ENCODE measurements at places on chromosomes 4 and X.

- no peak for DNase-seq
These were observed 42.5 kb upstream of the MXD4 start for GRCh38 chr4:2304321-2304876.

DNA sequence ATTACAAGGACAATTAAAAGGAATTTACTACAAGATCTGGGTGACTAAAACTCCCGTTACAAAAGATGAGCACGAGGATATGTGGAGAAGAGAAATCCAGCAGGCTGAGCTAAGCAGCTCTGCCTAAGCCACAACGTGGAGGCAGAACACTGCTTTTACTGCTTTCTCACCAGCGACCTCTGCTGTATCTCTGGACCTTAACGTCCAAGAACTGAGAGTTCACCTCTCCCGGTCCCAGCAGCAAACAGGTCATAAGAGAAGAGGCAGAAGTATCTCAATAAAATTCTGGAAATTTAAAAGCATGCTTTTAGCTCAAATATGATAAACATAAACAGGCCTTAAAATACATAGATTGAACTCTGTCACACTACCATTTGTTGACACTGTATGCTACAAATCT is 81.0 kb downstream of the ADGRA3 start:
- DNase-seq, result peak; percentile 36

DNA sequence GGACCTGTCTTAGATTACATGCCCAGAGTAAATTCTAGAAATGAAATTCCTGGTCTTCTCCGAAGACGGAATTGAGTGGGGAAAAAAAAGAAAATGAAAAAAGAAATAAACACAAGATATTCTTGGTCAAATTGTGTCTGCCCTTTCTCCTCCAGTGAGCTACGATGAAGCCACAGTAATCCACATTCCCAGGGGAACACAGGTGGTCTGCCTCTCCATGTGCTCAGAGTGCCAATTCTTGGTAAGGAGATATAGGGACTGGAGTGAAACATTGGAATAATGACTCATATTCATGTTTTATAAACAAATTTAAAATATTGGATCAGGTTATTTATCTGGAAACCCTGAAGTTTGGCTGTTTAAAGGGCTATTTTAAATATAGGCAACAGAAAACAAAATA is 54.2 kb upstream of the MGST2 start:
- no peak for DNase-seq

- no peak for DNase-seq
These were observed 25.3 kb downstream of the HOPX start for GRCh38 chr4:56655627-56656345.

DNA sequence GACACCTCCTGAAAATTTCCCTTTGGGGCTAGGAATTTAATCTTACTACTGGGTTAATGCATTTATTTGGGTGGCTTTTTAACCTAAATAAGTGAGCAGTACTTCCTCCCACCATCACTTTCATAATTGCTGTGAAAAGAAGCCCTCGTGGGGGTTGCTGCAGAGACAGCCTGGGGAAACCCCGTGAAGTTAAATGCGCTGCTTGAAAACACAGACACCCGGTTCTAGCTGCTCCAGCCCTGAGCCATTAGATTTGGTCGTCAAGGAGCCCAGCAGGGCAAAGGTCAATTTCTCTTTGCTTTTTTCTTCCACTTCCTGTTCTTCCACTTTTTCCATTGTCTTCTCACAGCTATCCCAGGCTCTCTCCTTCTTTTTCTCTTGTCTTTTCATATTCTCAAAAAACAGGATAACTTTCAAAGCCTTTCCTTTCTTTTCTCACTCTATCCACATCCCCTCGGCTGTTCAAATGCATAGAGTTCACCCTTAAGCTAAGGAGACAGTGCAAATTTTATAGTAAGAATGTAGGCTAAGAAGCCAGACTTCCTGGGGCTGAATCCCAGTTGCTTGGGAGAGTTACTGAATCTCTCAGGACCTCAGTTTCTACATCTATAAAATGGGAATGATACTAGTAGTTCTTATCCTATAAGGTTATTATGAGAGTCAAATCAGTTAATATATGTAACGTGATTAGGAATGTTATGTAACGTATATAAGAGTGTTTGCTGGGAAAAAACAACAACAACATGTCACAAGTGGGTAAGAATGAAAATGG is 91.5 kb upstream of the ZNF827 start:
- no peak for DNase-seq

DNA sequence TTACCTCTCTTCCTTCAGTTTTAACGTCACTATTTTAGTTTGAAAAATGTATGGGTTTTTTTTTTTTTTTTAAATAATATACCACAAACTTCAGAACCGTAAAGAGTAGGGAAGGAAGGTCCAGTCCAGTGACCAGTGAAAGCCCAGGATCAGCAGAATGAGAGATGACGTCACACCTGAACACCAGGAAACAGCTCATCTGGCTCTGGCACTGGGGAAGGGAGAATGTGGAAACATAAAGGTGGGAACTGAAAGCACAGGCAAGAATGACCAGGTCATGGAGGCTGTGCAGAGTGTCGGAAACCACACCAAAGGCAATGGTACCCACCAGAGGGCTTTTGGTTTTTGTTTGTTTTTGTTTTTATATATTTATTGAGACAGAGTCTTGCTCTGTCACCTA is 141.2 kb downstream of the DHX15 start:
- DNase-seq, result no peak

DNA sequence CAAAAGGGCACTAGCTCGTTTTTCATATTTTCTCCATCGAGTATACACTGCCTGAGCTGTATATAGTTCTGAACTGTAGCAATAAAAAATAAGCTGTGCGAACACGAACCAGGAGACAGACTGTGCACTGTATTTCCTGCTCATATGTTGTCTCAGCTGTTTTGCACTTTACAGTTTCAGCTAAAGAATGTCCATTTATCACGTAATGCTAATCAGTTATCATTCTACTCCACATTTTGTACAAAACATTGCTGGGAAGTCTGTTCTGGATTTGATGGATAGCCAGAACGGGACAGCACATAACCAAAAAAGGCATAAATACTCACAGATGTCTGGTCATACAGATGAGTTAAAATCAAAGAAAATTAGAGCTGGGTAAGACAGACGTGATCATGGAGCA is 315.5 kb upstream of the ADGRL3 start:
- DNase-seq, result no peak

DNA sequence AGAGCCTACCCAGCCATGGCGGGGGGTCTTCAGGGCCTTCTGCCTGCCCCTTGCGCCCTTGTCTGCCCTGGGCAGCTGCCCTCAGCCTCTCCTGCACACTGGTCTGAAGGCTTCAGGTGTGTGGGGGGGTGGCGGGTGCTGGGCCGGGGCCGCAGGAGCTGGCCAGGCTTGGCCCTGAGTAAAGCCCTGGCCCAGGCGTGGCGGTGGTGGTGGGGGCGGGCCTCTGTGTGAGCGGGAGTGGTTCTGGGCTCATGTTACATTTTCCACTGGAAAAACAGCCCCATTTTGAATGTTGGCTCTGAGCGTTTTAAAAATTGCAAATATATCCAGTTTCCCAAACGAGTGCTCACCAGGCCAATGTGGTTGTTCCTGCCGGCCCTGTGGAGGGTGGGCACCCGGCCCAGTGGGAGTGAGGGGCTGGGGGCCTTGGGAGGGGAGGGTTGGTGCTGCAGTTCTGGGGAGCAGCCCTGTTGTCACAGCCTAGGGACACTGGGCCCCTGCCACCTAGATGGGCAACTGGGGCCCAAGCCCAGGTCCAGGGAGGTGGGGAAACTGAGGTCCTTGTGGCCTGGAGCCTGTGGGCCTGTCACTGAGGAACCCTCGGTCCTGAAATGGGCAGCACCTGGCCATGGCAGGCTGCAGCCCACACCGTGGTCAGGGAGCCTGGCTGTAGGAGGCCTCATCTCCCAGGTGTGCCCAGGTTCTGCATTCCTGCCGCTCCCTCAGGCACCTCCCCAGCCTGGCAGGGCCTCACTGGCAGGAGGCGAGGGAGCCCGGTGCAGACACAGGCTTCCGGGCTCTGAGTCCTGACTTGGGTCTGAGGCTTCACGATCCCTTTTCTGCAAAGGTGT is 28.3 kb downstream of the FGFRL1 start:
- no peak for DNase-seq

- DNase-seq, result no peak
These were observed 418.2 kb downstream of the STIM2 start for GRCh38 chr4:27278615-27279375.

- no peak for DNase-seq
These were observed 137.8 kb downstream of the FBXW7 start for GRCh38 chr4:152398060-152398459.

DNA sequence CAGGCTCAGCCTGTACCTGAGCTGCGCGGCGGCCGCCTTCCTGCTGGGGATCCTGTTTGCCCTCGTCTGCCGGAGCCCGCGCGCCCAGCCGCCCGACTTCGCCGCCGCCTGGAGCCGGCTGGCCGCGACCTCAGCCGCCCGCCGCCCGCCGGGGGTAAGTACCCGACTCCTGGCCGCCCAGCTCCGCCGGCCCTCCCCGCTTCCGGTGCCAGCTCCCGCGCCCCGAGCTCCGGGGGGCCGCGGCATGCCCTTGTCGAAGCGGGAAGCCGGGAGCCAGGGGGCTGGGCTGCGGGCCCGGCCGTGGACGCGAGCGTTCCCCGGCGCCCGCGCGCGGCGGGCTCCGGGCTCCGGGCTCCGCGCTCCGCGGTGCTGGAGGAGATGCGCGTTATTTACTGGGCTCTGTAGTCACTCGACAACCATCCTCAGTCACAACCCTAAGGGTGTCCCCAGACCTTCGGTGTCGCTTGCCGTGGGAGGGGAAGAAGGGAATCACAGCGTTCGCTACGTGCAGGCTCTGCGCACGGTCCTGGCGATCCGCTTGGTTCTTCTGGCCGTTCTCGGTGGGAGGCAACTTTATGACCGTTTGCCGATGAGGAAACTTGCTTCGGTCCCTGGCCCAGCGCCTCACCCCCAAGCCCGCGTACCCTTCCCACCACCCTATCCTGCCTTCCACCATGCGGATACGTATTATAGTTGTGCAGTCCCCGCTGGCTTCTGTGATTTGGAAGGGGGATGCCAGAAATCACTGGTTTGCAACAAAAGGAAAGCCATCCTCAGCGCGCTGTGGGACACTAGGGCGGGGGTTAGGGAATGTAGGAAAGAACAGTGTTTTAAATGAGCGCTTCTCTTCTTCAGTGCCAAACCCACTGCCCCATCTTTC is 944 bp downstream of the SNX25 start:
- peak; percentile 44 for DNase-seq

DNA sequence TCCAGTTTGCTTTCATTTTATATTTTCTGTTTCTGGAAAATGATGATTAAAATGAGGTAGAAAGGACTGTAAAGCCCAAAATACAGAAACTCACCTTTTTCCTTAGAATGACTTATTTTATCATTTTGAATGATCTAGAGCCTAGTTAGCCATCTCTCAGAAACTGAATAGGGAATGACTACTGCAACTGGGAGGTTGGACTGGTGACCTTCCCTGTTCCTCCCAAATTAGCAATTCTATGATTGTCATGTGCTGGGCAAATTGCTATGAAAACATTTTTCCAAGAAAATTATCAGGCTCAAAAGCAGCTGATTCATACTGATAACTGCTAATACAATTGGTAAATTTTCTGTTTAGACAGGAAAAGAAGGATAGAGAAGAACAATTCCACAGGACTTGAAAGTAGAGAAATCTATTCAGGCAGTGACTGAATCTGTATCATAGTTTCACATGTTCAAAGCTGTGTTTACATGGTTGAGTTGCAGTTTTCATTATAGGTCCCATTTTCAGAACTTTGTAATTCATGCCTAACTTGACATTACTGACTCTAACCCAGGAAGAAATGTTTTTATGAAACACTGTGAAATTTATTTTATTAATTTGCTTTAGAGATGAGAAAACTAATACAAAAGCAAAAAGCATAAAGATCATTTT is 43.4 kb upstream of the SEC24B start:
- DNase-seq, result no peak

DNA sequence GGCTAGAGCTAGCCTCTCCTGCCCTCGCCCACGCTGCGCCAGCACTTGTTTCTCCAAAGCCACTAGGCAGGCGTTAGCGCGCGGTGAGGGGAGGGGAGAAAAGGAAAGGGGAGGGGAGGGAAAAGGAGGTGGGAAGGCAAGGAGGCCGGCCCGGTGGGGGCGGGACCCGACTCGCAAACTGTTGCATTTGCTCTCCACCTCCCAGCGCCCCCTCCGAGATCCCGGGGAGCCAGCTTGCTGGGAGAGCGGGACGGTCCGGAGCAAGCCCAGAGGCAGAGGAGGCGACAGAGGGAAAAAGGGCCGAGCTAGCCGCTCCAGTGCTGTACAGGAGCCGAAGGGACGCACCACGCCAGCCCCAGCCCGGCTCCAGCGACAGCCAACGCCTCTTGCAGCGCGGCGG is at the start of gene AR:
AR (plus strand) TSS at position 204 of the 400 bp plus-strand sequence. CDS start 1,126 bp downstream, outside the sequence.
- peak; percentile 9 for DNase-seq

DNA sequence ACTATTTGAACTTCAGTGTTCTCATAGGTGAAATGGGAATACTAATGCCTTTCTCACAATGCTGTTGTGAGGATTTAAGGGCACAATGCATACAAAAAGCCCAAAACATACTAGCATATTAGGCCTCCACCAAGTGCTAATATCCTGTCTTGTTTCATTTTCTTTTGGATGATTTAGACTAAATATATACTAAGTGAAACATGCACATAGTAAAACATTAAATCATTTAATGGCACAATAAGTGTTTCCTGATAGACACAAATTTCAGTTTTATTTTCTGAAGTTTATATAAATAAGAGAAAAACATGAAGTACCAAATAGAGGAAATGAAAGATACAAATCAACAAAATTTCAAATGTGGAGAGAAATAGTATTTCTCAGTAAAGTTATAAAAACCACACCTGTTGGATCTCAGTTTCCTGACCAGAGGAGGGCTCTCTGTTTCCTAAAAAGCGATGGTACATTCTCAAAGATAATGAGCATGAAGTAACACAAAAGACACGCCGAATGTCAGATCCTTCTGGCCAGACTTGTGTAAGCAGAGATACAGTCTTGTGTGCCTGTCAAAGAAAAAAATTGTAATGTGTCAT is 25.1 kb downstream of the DDX60 start:
- DNase-seq, result no peak

- DNase-seq, result no peak
These were observed 669 bp downstream of the TMEM150C start for GRCh38 chr4:82560853-82561785.

DNA sequence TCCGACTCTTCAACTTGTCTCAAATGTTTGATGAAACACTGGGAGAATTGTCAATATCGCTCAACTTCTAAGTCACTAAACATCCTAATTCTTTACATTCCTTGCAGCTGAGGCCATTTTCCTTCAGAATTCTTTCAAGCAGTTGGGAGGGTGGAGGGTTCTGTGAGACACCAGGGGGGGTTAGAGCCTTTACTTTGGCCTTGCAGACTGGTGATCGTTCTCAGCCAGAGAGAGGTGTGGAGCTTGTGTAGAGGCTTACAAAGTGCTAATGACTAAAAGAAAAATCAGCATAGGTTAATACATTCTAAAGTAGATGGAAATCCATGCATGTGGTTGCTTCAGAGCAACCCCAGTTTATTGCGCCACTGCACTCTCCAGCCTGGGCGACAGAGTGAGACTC is 21.3 kb upstream of the SOX3 start:
- DNase-seq, result no peak

DNA sequence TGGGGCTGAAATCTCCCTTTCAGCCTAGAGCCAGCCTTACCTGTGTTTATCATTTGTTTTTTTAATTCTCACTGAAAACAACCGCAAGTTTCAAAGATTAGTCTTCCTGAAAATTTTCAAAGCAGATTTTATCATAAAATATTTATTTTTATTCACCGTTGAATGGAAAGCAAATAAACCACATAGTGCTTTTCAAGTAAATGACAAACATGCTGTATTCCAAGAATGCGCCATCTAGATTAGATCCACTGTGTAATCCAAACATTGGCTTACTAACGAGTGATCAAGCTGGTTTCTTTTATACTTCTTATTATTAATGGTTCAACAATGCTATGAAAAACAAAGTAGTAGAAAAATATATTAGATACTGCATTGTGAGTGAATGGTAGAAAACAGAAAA is 1176.2 kb upstream of the IGFBP7 start:
- DNase-seq, result no peak
